ENCODE measurements at places on chromosomes 4 and X. TPM values are rescaled to one million over a fixed set of nuclear protein-coding genes. Genes with fewer than 3 reads are reported as not detected.

DNA sequence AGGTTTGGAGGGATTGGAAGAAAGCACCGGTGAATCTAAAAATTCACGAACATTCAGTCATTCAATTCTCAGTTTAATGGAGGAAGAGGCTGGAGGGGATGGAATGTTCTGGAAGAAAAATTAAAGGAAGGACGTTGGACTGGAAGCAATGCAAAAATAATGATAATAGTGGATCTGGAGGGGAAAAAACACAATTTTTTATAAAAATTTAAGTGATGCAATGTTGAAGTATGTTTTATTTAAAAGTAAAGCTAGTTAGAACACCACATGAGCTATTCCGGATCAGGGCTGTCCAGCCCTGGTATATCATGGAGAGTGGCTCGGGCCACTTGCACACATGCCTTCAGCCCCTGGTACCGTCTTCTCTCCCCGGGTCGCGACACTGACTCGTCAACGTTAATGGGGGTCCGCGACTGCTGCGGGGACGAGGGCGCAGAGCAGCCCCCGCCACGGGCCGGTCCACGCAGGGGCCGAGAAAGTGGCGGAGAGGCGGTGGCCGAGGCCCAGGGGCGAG, 204.6 kb downstream of the TENM3 start:
- peak; percentile 7 for DNase-seq

Gene MAGEA1
- total RNA-seq, result not detected

Gene VEGFD
- total RNA-seq, result 0.64 TPM

- no peak for DNase-seq
Observed at GRCh38 chr4:110364911-110365520, 110.9 kb upstream of the ENPEP start.

Measured in endothelial cell of umbilical vein (primary cell).